ENCODE measurements at places on chromosomes 1 and 21.

GRCh38 chr1:175188936-175189335, 3.6 kb downstream of the KIAA0040 start:
- DNase-seq = no peak

DNA sequence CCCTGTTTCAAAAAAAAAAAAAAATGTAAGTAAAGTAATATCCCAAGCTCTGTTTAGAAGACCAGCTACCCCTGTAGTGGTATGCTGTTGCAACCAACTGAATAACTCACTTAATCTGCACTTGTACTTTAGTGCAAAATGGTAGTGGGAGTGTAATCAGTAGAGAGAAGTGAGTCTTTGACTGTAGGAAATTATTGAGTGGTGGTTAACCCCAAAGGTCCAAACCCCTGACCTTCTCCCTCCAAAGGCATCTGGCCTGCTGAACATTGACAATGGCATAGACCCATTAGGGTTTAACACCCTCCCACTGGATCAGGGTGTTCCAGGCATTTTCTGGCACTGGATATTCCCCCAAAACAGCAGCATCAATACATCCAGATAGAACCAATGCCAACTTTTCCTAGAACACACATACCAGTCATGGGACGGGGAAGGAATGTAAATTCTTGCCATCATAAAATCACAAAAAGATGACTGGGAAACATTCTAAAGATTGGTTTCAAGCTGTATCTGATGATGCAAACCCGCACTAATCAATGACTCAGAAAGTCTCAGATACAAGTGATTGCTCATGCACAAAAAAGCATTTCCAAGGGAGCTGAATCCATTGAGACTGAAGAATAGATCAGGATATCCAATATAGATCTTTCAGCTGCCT, 110.3 kb downstream of the MRPL39 start:
- no peak for DNase-seq

DNA sequence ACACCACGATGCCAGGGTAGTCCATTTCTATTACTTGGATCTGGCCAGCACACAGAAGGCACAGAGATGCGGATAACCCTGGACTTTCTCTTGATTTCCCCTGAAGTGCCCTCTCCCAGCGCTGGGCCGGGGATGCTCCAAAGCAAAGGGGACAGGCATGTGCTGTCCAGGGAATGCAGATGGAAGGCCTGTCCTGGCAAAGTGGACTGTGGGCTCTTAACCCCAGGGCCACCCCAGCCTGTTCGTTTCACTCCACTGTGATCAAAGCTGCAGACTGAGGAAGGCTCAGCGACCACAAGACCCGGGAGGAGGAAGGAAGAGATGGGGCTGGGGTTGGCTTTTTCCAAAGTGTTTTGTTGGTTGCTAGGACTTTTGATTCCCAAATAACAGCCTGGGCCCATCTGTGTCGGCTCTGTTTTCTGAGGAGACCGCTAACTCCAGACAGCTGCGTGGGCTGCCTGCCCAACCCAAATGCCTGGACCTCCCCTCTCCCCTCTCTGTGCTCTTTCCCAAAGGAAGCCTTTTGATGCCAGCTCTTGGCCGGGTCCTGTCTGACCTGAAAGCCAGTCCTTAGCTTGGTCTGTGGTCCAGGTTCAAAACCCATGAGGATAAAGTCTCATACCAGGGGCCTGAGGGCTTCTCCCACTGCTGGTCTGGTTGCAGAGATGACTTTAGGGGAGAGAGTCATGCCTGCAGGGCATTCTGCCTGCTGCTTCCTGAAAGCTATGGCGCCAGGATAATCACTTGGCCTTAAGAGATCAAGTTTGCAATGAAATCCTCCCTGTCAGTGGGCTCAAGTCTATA, 119.6 kb upstream of the CD34 start:
- DNase-seq = no peak

DNA sequence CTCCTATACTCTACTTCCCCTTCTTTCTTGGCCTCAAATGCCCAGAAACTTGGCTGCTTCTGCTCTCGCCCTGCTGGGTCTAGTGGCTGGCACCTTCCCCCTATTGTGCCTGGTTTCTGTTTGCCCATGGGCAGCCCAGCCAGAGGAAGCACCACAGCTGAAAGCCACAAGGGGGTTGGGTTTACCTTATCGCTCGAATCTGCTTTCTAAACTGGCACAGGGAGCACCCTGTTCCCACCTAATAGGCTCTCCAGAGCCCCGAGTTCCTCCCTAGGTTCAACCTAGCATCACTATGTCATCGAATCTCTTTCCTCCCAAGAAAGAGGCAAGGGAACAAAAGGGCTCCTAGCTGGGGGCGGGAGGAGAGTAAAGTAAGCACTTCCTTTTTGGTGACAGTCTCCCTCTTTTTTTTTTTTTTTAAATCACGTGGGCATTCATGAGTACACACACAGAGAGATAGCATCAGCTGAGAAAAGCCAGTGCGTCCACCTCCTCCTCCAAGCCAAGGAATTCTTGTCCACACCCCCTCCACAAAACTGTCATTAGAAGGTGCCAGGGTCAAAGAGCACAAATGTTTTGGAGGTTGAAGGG, 72.8 kb downstream of the PLEKHA6 start:
- DNase-seq = peak; percentile 24

DNA sequence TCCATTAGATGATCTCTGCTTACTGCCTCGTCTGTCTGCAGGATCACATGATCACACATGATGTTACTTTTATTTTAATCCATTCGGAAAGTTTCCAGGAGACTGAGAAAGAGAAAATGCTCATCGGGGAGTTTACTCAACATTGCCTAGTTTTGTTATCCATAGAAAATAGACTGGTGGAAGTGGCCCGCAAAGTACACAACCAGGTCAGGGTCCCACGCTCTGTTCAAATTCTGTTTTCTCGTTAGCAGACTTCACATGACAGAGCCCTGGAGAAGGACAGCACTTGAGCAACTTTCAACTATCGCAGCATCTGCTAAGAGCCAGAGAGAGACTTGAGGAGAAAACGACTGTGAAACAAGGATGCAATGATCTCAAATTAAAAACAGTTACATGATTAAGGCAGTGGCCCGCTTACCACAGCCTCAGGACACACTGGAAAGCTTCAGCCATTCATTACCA, 44.2 kb downstream of the ADAMTS1 start:
- no peak for DNase-seq

DNA sequence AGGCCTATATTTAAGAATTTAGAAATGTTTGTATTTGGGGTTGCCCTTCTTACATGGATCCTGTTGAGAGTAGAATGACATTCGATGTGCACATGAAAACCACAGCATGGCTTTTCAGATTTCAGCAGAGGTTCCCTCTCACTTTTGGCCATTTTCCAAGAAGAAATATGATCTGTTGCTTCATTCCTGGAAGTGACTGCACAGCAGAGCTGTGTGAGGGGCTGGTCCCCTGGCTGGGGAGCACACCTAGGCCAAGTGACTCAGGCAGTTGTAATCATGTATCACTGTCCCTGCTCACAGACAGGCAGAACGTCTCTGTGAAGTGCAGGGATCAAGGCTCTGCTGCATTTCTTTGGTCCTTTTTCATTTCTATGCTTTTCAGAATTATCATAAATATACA, 32.3 kb downstream of the AGT start:
- no peak for DNase-seq

- no peak for DNase-seq
These were observed 48.6 kb downstream of the TMPRSS15 start for GRCh38 chr21:18354947-18355346.

DNA sequence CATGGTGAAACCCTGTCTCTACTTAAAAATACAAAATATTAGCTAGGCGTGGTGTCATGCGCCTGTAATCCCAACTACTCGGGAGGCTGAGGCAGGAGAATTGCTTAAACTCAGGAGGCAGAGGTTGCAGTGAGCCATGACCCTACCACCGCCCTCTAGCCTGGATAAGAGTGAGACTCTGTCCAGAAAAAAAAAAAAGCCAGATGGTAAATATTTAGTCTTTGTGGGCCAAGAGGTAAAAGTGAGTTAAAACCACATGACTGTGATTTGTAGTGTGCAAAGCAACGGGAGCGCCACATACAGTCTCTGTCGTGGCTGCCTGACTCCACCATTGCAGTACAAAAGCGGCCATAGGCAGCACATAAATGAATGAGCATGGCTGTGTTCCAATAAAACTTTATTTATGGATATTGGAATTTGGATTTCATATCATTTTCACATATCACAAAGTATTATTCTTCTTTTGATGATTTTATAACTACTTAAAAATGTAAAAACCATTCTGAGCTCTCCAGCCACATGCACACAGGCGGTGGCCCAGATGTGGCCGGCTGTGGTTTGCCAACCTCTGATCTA, 51.8 kb upstream of the CASZ1 start:
- no peak for DNase-seq

DNA sequence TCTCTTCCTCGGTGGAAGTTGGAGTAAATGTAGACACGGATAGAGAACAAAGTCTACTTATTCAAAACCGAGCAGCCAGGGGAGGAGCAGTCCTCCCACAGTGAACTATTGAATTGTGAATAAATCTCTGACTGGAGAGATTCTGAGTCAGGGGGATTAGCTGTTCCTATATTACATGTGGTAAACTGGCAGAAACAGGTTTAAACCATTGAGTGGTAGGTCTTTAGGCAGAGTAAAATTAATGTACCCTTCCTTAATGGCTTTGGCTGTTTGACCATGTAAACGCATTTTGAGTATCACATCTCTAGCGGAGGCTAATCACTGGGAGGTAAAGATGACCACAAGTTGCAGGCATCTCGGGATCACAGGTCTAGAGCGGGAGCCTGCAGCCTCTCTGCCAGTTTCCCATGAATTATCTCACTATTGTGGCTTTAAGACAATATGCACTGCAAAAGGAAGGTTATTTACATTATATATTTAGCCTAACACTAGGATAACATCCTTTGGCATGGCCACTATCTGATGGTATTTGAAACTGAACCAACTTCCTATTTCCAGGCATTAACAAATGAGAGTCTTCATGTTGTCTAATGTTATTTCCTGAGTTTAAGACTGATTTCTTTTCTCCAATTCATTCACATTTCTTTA, 7.9 kb upstream of the DISC1 start:
- no peak for DNase-seq

DNA sequence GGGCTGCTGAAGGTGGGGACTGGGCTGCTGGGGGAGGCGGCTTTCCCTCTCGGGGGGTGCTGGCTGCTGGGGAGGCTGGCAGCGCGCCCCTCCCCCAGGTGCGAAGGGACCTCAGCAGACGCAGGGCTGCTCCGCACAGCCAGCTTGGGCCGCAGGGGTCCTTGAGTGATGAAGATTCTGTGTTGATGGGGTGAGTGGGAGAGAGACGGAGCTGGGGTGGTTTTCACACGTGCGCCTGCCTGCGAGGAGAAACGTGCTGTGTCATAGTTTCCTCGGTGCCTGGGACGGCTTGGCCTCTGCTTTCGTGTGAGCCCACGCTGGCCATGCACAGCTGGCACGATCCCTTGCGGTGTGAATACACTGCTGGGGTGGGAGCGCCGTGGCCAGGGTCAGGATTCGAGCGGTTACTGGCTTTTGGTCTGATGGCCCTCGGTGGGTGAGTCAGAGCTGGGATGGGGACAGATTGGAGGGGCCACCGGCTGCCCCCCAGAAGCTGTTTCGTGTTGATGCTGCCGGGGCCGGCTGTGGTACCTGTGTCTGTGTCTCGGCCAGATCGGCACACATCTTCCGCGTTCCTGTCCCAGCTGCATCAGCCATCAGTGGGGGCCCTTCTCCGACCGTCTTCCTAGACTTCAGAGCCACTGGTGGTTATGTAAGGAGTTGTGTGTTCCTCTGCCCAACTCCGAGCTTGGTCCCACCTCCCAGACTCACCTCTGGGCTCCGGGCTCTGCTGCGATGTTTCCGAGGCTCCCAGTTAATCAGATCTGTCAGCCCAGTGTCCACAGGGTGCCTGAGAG, 24.9 kb downstream of the PRKCZ start:
- no peak for DNase-seq

DNA sequence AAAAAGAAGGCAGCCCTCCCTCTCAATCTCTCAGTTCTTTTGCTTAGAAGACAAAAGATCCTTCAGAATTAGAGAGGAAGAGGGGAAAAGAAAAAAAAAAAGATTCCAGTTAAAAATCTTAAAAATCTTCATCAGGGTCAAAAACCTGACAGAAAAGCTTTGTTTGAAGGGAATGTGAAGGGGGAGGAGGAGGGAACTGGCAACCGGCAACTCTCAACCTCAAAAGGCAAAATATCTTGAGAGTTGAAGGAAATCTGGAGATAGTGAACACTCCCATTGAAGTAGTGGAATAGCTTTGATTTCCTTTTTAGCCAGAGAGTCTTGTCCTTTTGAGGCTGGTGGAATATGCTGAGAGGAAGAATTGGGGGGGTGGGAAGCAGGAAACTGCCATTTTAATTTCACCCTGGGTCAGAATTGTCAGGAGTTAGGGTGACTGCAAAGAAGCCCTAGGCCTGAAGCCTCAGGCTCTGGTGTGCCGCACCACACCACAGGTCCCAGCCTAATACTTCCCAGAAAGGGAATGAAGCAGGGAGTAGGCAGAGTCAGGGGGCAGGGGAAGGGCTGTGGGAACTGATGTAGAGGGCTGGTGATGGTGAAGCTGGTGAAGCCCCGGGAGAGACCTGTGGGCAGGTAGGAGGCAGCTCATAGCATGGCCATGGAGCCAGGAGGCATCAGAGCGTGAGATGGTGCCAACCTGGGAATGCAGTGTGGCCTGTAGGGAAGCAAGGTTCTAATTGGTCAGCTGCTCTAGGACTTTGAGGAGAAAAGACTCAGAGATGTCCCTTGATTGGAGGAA, 24.6 kb downstream of the KIRREL1 start:
- DNase-seq = no peak

DNA sequence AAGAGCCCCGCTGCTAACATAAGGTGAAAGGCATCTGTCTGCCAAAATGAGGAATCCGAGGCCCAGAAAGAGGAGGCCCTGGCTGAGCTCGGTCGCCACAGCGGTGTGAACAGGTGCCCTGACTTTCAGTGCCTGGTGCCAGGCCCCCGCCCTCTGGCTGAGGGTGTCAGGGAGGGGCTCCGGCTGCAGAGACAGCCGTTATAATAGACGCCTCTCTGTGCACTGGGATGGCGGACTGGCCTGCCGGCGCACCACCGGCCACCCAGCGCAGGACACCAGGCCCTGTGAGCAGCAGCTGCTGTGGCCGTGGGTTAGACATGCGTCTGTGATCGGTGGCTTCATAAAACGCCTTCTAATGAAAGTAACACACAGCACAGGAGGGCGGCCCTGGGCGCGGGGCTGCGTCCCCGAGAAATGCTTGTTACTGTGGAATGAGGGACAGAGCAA, 51.4 kb upstream of the ACTRT2 start:
- no peak for DNase-seq

DNA sequence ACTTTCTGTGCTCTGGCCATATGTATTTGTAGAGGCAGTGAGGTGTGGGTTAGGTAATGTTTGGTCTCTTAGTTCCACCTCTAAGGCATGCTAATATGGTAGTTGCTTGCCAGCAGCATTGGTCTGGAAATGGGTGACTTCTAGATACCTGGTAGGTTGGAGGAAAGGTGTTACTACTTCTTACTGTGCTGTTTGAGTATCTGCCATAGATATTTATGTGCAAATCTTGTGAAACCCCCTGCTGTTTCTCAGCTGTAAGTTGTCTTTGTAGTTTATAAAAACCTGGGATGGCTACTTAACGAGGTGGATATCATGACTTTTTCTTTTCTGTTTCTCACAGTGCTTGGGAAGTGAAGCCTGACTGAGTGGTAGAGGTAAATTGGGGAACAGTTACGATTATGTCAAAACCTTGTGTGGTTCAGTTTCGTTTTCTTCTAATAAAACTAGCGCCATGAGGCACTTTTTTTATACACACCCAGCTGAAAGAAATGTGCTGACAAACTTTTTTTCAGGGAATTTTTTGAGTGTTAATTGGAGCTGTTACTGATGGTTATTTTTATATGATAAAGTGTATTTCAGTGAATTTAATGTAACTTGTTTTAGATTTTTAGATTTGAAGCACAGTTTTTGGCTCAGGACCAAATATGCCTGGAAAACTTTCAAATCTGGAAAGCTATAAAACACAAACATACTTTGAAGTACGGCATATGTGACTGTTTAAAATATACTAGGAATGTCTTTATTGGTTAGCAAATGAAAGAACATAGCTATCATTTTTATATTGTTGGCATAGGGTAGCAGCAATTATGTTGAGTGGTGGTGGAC, 42.1 kb downstream of the CAMSAP2 start:
- no peak for DNase-seq
